CD8-positive, alpha-beta memory T cell (primary cell): ENCODE measurements at places on chromosomes 6 and 20.

- H3K27me3 ChIP-seq, result no peaks in the 10 kb centered on the region
- no peak overlapping the region for H3K27ac ChIP-seq
- no peak overlapping the region for H3K4me3 ChIP-seq
These were observed 24.3 kb downstream of the NTSR1 start for GRCh38 chr20:62732842-62733525.

DNA sequence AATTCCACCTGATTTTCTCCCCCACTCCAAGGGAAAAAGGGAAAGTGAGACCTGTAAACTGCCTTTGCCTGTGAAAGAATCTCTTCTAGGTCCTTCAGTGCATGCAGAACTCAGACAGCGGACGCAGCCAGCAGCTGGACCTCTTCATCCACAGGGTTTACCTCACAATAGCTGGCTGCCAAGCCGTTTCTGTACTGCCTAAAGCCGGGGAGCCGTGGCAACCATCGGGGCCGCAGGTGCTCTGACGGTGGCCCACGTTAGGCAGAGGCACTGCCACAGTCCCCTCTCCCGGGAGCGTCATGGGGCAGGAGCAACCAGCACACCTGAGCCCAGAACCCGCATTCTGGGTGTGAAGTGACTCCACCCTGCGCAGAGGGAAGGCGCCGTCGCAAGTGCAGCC is 206.1 kb downstream of the TTLL2 start:
- DNase-seq, result no peak
- no peaks in the 10 kb centered on the region for H3K4me1 ChIP-seq
- no peaks in the 10 kb centered on the region for H3K27me3 ChIP-seq
- H3K27ac ChIP-seq, result no peak overlapping the region

- H3K4me3 ChIP-seq, result peak within 1 kb of the TSS; percentile 47
- DNase-seq, result peak; percentile 7
- H3K27me3 ChIP-seq, result peaks cover 30% of the 10 kb centered on the region
- no peak within 1 kb of the TSS for H3K27ac ChIP-seq
These were observed at the start of gene DSP for GRCh38 chr6:7541175-7542064. DSP (plus strand) TSS chr6:7541671; CDS start chr6:7541916, 245 bp downstream.

- H3K27ac ChIP-seq, result no peak overlapping the region
- no peaks in the 10 kb centered on the region for H3K4me1 ChIP-seq
- no peak for DNase-seq
- no peaks in the 10 kb centered on the region for H3K36me3 ChIP-seq
- no peaks in the 10 kb centered on the region for H3K27me3 ChIP-seq
These were observed 240.4 kb upstream of the SULF2 start for GRCh38 chr20:48025661-48026060.

DNA sequence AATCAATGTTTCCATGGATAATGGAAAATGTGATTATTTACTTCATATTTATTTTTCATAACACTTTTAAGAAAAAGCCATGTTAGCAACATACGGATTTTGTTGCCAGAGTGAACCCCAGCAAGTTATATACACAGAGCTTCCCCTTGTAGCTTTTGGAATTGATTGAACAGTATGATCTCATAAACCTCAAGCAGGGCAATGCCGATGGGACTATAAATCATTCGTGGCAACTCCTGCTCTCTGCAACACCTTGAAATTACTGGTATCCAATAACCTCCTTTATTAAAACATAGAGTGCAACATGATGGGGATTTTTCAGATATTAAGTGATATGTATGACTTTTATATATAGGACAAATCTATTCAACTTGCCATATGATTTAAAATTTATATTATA is 428.5 kb downstream of the KHDRBS2 start:
- no peaks in the 10 kb centered on the region for H3K36me3 ChIP-seq
- DNase-seq, result no peak
- H3K4me3 ChIP-seq, result no peak overlapping the region
- no peaks in the 10 kb centered on the region for H3K27me3 ChIP-seq

DNA sequence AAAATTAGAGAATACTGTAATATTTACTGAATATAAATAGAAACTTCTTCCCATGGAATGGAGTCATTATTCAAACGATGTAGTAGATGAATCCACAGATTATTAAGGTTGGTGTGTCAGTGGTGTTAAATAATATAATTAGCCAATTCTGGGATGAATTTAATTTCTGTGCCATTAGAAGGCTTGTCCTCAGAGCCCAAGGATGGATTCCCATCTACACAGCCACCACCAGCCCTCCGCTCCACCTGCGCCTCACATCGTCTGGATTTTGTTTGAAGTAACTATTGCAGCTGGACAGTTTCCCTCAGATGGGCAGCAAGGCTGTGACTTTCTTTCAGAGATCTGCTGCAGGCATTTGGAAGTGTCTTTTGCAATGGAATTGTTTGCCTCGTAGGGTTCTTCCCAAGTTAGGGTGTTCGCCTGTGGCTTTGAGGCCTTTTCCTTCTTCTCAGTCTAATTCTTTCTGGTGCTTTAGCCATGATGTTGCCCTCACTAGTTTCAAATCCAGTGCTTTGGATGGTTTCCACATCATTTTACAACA is 104.7 kb downstream of the AIG1 start:
- no peaks in the 10 kb centered on the region for H3K36me3 ChIP-seq
- no peaks in the 10 kb centered on the region for H3K4me1 ChIP-seq
- H3K27ac ChIP-seq, result peak overlapping the region; percentile 77
- peak overlapping the region; percentile 32 for H3K4me3 ChIP-seq
- H3K27me3 ChIP-seq, result no peaks in the 10 kb centered on the region
- no peak for DNase-seq

GRCh38 chr20:23214903-23215302 is 128.8 kb upstream of the CD93 start:
- no peak overlapping the region for H3K4me3 ChIP-seq
- no peaks in the 10 kb centered on the region for H3K4me1 ChIP-seq
- no peak for DNase-seq
- H3K27ac ChIP-seq, result no peak overlapping the region

DNA sequence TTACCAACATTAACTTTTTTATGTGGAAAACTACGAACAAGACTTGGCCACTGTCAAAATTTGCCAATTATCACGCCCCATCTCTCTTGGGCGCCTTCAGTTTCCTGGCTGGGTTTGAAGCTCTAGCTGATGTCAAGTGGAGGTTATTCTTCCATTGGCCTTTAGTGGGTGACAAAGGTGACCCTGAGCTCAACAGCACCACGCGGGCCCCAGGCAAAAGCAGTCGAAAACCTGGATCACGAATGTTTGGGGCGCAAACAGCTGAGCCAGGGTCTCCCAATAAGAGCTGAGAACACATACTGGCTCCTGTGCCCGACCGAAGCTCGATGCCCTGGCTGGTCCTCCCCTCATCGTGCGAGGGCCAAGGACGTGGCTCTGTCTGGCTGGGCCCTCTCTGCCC is 26.8 kb downstream of the SLC17A9 start:
- peaks cover 54% of the 10 kb centered on the region for H3K4me1 ChIP-seq
- H3K4me3 ChIP-seq, result no peak overlapping the region
- DNase-seq, result no peak
- H3K36me3 ChIP-seq, result no peaks in the 10 kb centered on the region
- no peak overlapping the region for H3K27ac ChIP-seq

GRCh38 chr6:15287670-15288375 is 42.0 kb downstream of the JARID2 start:
- no peak overlapping the region for H3K27ac ChIP-seq
- peaks cover 20% of the 10 kb centered on the region for H3K4me1 ChIP-seq
- no peak overlapping the region for H3K4me3 ChIP-seq
- no peaks in the 10 kb centered on the region for H3K27me3 ChIP-seq
- H3K36me3 ChIP-seq, result no peaks in the 10 kb centered on the region

GRCh38 chr6:32424589-32425300 is 14.9 kb upstream of the HLA-DRA start:
- no peaks in the 10 kb centered on the region for H3K4me1 ChIP-seq
- no peak overlapping the region for H3K4me3 ChIP-seq
- H3K27me3 ChIP-seq, result peaks cover 3% of the 10 kb centered on the region
- DNase-seq, result no peak
- H3K36me3 ChIP-seq, result no peaks in the 10 kb centered on the region
- no peak overlapping the region for H3K27ac ChIP-seq

GRCh38 chr6:25066593-25066992 is 130.8 kb upstream of the RIPOR2 start:
- H3K27ac ChIP-seq, result no peak overlapping the region
- DNase-seq, result no peak
- no peaks in the 10 kb centered on the region for H3K4me1 ChIP-seq
- H3K36me3 ChIP-seq, result no peaks in the 10 kb centered on the region

DNA sequence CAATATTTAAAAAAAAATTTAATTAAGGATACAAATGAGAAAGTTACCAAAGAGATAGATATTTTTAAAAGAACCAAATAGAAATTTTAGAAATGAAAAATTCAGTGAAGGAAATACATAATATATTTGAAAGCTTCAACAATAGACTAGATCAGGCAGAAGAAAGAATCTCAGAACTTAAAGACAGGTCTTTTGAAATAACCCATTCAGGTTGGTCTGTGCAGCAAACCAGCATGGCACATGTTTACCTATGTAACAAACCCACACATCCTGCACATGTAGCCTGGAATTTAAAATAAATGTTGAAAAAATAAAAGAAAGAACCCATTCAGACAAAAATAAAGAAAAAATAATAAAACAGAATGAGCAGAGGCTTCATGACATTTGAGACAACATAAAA is 221.1 kb upstream of the ID4 start:
- no peaks in the 10 kb centered on the region for H3K4me1 ChIP-seq
- no peak for DNase-seq
- no peaks in the 10 kb centered on the region for H3K36me3 ChIP-seq
- H3K27me3 ChIP-seq, result no peaks in the 10 kb centered on the region
- no peak overlapping the region for H3K4me3 ChIP-seq

DNA sequence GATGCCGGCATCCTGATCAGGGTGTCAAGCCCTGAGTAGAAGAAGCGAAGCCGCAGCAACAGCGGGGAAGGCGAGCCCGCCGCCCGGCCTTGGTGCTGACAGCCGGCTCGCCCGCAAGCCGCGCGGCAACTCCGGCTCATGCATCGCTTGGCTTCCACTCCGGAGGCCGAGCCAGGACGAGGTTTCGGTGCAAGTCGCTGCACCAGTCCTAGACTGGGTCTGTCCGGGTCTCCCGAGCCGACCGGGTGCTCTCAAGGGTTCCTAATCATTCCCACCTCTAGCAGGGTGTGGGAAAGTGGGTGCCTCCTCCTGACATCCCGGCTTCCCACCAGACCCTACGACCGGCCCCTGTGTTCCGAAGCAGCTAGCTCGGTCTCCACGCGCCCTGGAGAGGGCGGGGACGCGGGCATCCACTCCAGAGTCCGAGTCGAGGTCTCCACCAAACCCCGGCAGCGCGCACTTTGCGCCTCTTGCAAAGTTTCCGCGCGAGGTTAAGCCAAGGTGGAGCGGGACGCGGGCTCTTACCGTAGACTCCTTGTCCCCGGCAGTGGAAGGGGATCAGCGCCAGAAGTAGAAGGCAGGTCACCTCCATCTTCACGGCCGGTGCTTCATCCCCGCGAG is 1.4 kb downstream of the MDGA1 start:
- H3K27me3 ChIP-seq, result peaks cover 47% of the 10 kb centered on the region
- H3K27ac ChIP-seq, result no peak overlapping the region
- peaks cover 20% of the 10 kb centered on the region for H3K4me1 ChIP-seq

- H3K27ac ChIP-seq, result no peak overlapping the region
- no peak overlapping the region for H3K4me3 ChIP-seq
- no peaks in the 10 kb centered on the region for H3K36me3 ChIP-seq
- peaks cover 9% of the 10 kb centered on the region for H3K4me1 ChIP-seq
- no peak for DNase-seq
These were observed 149.9 kb downstream of the GPX5 start for GRCh38 chr6:28675600-28675999.

DNA sequence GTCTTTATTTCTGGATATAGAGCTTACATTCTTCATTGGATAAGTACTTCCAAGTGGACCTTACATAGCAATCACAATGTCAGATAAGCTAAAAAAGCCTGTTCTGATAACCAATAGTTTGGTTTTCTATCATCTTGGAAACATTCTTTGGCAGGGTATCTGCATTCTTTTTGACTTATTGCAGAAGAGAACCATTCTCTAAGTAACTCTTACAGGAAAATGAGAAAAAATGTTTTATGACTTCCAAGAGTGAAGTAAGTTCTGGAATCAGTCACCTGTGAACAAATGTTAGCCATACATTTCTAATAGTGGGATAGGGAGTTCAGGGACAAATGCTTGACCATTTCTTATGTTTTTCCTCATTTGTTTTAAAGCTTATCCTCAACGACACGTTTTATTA is 564.0 kb downstream of the CD109 start:
- no peaks in the 10 kb centered on the region for H3K27me3 ChIP-seq
- H3K4me1 ChIP-seq, result no peaks in the 10 kb centered on the region
- H3K27ac ChIP-seq, result no peak overlapping the region
- no peak overlapping the region for H3K4me3 ChIP-seq
- no peaks in the 10 kb centered on the region for H3K36me3 ChIP-seq

GRCh38 chr6:148529010-148529409 is 186.4 kb downstream of the SASH1 start:
- DNase-seq, result no peak
- H3K36me3 ChIP-seq, result no peaks in the 10 kb centered on the region
- H3K27me3 ChIP-seq, result no peaks in the 10 kb centered on the region
- H3K4me1 ChIP-seq, result no peaks in the 10 kb centered on the region

GRCh38 chr6:153058909-153059308 is 56.4 kb upstream of the MTRF1L start:
- H3K4me1 ChIP-seq, result no peaks in the 10 kb centered on the region
- no peak overlapping the region for H3K4me3 ChIP-seq
- no peak for DNase-seq
- H3K27me3 ChIP-seq, result no peaks in the 10 kb centered on the region

GRCh38 chr20:46400828-46401477 is 5.5 kb downstream of the ELMO2 start:
- peak overlapping the region; percentile 33 for H3K4me3 ChIP-seq
- peak overlapping the region; percentile 11 for H3K27ac ChIP-seq

- no peak overlapping the region for H3K4me3 ChIP-seq
- H3K4me1 ChIP-seq, result no peaks in the 10 kb centered on the region
These were observed 5.7 kb upstream of the ZKSCAN3 start for GRCh38 chr6:28343898-28344677.

GRCh38 chr6:110618591-110619267 is 142.3 kb upstream of the SLC22A16 start:
- H3K36me3 ChIP-seq, result peaks cover 4% of the 10 kb centered on the region
- H3K27ac ChIP-seq, result no peak overlapping the region
- DNase-seq, result no peak
- no peak overlapping the region for H3K4me3 ChIP-seq
- H3K4me1 ChIP-seq, result no peaks in the 10 kb centered on the region
- no peaks in the 10 kb centered on the region for H3K27me3 ChIP-seq

GRCh38 chr20:43536041-43536816 is 22.6 kb upstream of the SGK2 start:
- no peaks in the 10 kb centered on the region for H3K27me3 ChIP-seq
- H3K4me1 ChIP-seq, result no peaks in the 10 kb centered on the region
- no peak overlapping the region for H3K4me3 ChIP-seq
- H3K27ac ChIP-seq, result no peak overlapping the region
- DNase-seq, result no peak

DNA sequence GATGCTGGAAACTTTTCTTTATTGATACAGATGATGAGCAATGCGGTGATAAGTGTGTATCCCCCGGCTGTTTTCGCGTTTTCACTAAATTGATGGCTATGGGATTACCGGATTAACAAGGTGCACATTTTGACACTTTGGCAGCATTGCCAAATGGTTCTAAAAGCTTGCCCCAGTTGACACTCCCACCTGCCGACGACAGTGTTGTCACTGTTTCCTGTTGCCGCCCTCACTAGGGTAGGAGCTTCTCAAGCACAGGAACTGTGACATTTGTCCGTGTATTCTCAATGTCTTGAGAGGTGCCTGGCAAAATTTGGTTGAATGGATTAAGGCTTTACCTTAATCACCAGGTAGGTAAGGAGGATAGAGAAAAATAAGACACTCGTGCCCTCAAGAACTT is 9.8 kb upstream of the MAPK13 start:
- no peaks in the 10 kb centered on the region for H3K27me3 ChIP-seq
- peak overlapping the region; percentile 76 for H3K27ac ChIP-seq
- peaks cover 87% of the 10 kb centered on the region for H3K4me1 ChIP-seq
- H3K4me3 ChIP-seq, result peak overlapping the region; percentile 47
- DNase-seq, result peak; percentile 76
